ENCODE measurements at places on chromosomes 4 and X. TPM values are rescaled to one million over a fixed set of nuclear protein-coding genes. Genes with fewer than 3 reads are reported as not detected.

GRCh38 chr4:54723220-54723619 lies 65.5 kb downstream of the KIT start:
- H3K36me3 ChIP-seq = no peaks in the 10 kb centered on the region
- no peaks in the 10 kb centered on the region for H3K27me3 ChIP-seq
- no peak overlapping the region for H3K27ac ChIP-seq
- H3K4me3 ChIP-seq = no peak overlapping the region
- DNase-seq = no peak

- no peaks in the 10 kb centered on the region for H3K27me3 ChIP-seq
- no peak overlapping the region for H3K27ac ChIP-seq
- no peak overlapping the region for H3K4me3 ChIP-seq
These were observed 35.4 kb downstream of the CEP44 start for GRCh38 chr4:174318829-174319764.

CXXC4 gene
- 3.9 TPM for total RNA-seq

- no peak overlapping the region for H3K27ac ChIP-seq
- no peaks in the 10 kb centered on the region for H3K27me3 ChIP-seq
- no peak overlapping the region for H3K4me3 ChIP-seq
These were observed 129.2 kb downstream of the NR3C2 start for GRCh38 chr4:148312956-148313490.

STPG2 gene
- 0.52 TPM for total RNA-seq

DNA sequence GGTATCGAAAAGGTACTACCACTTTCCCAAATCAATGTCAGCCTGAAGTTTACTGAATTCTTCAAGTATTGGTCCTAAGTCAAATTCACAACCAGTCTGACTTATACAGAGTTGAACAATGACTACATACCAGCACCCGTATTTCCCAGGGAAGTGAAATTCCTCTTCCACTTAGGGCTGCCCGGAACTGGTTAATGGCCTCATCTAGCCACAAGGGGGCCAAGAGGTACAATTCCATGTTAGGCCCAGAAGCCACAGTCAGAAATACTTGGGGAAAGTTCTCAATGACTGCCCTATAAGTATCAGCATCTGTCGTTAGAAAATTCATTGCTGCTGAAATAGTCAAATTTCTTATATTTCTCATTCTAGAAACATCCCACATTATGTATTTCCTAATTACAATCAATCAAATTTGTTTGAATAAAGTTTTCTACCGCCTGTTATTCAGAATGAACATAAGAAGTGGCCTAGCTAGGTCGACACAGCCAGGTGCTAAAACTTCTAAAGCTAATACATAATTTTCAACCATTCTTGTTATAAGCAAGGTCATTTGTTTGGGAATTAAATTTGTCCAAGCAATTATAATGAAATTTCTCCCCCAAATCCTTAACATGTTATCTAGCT lies 5.6 kb upstream of the PCDH7 start:
- H3K36me3 ChIP-seq = peaks cover 3% of the 10 kb centered on the region
- peaks cover 19% of the 10 kb centered on the region for H3K4me1 ChIP-seq
- H3K27ac ChIP-seq = no peak overlapping the region
- no peaks in the 10 kb centered on the region for H3K27me3 ChIP-seq

DNA sequence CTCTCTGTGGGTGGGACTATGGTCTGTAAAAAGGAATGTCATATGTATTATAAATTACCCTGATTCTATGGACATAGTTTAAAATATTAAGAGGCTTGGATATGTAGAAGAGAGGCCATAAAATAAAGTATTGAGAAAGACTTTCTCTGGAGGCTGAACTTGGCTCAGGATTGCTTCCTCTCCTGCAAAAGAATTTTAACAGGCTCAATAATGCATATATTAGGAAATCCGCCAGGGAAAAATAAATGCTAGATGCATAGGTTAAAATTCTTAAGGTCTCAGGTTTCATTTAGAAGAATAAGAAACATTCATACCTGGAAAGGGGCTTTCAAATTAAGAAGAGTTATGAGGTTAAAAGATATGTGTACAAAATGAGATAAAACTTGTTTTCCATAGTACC lies 424.3 kb downstream of the ARAP2 start:
- H3K27ac ChIP-seq = no peak overlapping the region
- H3K27me3 ChIP-seq = no peaks in the 10 kb centered on the region
- no peaks in the 10 kb centered on the region for H3K36me3 ChIP-seq
- no peaks in the 10 kb centered on the region for H3K4me1 ChIP-seq
- no peak for DNase-seq

DNA sequence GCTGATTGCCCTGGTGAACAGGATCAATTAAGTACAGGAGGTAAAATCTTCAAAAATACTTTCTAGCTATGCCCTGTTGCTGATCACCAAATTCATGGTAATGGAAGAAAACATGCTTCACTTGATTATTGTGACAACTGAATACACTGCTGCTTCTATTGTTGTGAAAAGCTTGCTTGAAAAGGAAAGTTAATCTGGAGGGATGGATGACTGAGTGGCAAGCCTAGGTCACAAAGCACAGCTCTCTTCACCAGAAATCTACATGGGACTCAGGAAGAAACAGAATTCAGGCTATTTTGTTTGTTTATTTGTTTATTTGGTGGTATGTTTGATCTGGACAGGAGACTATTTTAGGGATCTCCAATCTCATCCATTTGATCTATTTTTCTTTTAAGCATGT lies 182.0 kb downstream of the MGST2 start:
- H3K4me1 ChIP-seq = peaks cover 37% of the 10 kb centered on the region
- no peaks in the 10 kb centered on the region for H3K27me3 ChIP-seq
- DNase-seq = no peak
- peak overlapping the region; percentile 44 for H3K27ac ChIP-seq
- H3K36me3 ChIP-seq = no peaks in the 10 kb centered on the region

TSPAN6 gene
- 99.3 TPM for total RNA-seq

DNA sequence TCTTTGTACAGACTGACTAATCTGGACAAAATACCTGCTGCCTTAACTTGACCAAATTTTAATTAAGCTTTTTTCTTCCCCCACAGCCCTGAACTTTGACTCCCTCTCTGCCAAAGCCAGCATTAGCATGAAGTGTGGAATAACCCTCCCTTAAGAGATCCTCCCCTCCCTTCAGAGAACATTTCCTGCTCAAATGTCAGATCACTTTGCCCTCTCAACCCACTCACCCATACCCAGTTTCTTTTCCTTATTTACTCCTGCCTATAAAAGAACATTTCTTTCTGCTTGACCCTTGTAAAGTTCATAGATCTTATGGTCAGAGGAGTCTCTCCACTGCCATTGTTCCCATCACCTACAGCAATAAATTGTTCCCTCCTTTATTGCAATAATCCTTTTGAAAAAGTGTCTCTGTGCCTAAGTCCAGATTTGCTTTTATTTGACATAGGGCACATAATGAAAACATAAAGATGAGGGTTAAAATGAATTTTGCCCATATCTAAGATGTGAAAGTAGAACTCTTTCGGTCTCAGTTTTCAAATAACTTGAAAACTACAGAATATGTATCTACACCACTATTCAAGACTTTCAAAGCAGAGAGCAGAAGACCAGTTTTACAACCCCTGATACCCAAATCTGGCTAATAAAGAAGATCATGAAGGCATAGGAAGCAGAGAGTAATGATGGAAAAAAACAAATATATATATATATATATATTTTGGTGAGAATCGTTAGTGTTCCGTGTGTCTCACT lies 289.7 kb upstream of the ANXA10 start:
- H3K36me3 ChIP-seq = no peaks in the 10 kb centered on the region
- H3K27ac ChIP-seq = no peak overlapping the region
- no peaks in the 10 kb centered on the region for H3K27me3 ChIP-seq
- H3K4me1 ChIP-seq = peaks cover 10% of the 10 kb centered on the region

- DNase-seq = no peak
- H3K27ac ChIP-seq = no peak overlapping the region
- no peaks in the 10 kb centered on the region for H3K4me1 ChIP-seq
- H3K36me3 ChIP-seq = no peaks in the 10 kb centered on the region
These were observed 919.0 kb downstream of the RAPGEF2 start for GRCh38 chr4:160021870-160022269.

GRCh38 chr4:88226143-88226542 lies 58.2 kb downstream of the PPM1K start:
- H3K36me3 ChIP-seq = no peaks in the 10 kb centered on the region
- H3K27ac ChIP-seq = no peak overlapping the region
- no peak for DNase-seq
- no peak overlapping the region for H3K4me3 ChIP-seq
- no peaks in the 10 kb centered on the region for H3K27me3 ChIP-seq

GRCh38 chr4:46270986-46271596 lies 118.8 kb downstream of the GABRA2 start:
- no peak overlapping the region for H3K27ac ChIP-seq
- no peaks in the 10 kb centered on the region for H3K36me3 ChIP-seq
- H3K4me1 ChIP-seq = no peaks in the 10 kb centered on the region
- no peak for DNase-seq
- no peak overlapping the region for H3K4me3 ChIP-seq

IRS4 gene
- total RNA-seq = 13.7 TPM

FRMD7 gene
- total RNA-seq = not detected

PFKFB1 gene
- 0.86 TPM for total RNA-seq

DNA sequence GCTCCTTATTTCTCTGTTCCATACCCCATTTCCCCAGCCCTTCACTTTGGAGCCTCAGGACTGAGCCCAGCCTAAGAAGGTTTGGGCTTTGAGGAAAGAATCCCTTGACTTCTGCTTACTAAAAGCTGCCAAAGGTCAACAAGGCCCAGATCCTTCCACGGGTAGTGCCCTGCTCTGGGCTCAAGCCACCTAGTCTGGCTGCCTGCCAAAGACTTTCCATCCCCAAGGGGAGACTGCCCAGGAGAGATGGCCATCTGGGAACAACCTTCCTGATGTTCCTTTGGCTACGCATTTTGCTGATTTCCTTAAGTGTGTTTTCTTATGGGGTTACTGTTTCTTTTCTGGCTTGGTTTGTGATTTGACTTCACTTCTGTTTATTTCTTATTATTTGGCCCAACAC lies 49.8 kb upstream of the NDP start:
- H3K36me3 ChIP-seq = no peaks in the 10 kb centered on the region
- no peaks in the 10 kb centered on the region for H3K27me3 ChIP-seq
- H3K4me1 ChIP-seq = no peaks in the 10 kb centered on the region
- H3K4me3 ChIP-seq = no peak overlapping the region
- no peak overlapping the region for H3K27ac ChIP-seq

CORIN gene
- total RNA-seq = 34.6 TPM

PLP1 gene
- 55.3 TPM for total RNA-seq

DNA sequence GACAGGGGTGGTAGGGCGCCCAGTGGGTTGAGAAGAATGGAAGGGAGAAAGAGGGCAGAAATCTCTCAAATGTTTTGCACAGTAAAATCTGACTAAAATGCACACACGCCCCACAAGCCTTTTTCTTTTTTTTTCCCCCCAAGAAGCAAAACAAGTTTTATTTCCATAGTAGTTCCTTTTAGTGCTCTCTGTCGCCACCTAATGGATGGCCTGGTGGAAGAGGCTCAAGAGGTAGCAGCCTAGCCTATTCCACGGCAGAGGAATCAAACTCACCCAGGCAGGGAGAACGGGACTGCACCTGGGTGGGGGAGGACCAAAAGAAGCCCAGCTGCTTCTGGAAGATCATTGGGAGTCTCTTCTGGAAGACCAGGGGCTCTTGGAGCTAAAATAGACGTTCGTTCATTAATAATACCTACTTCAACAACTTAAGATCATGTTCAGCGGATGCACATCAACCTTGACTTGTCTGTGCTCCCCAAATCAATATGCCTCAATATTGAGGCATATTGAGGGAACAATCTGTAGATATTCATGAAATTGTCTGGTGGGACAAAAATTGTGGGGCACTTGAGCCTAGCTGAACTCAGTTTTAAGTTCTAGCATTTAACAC lies 31.6 kb upstream of the IRAK1 start:
- no peak for DNase-seq
- peak overlapping the region; percentile 55 for H3K27ac ChIP-seq
- H3K27me3 ChIP-seq = no peaks in the 10 kb centered on the region
- peaks cover 8% of the 10 kb centered on the region for H3K36me3 ChIP-seq
- no peak overlapping the region for H3K4me3 ChIP-seq
- peaks cover 25% of the 10 kb centered on the region for H3K4me1 ChIP-seq

DNA sequence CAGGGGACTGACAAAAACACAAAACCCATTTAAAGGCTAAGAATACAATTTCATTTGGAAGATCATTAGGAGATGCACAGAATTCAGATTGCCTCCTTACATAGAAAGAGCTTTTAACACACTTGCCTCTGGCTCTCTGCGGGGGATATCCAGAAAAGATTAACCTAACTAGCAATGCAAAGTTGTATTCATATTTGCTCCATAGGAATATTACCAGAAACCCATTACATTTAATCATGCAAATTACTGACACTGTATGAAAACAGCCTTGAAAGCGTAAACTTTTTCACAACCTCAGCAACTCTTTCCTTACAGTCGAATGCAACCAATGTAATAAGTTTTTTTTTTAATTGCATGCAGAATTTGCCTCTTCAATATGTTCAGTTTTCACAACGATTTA lies 1087.3 kb upstream of the PRKX start:
- no peak overlapping the region for H3K27ac ChIP-seq
- no peak for DNase-seq
- no peak overlapping the region for H3K4me3 ChIP-seq

- H3K27me3 ChIP-seq = peaks cover 97% of the 10 kb centered on the region
- DNase-seq = no peak
- H3K27ac ChIP-seq = peak overlapping the region; percentile 97
- peaks cover 8% of the 10 kb centered on the region for H3K36me3 ChIP-seq
These were observed 13.2 kb downstream of the HAND2 start for GRCh38 chr4:173516621-173517524.

SULT1E1 gene
- total RNA-seq = 64.9 TPM

CPEB2 gene
- total RNA-seq = 12.5 TPM

- H3K4me1 ChIP-seq = no peaks in the 10 kb centered on the region
- DNase-seq = no peak
- no peaks in the 10 kb centered on the region for H3K27me3 ChIP-seq
These were observed 116.8 kb upstream of the ZCCHC13 start for GRCh38 chrX:74187211-74187610.

Data from type B pancreatic cell (in vitro differentiated cells).